HT1080 (cell line): ENCODE measurements at places on chromosomes 1 and 21. TPM values are rescaled to one million over a fixed set of nuclear protein-coding genes. Genes with fewer than 3 reads are reported as not detected.

Gene OPN3
- total RNA-seq, result 3.5 and 5.3 TPM in 2 replicates

Gene DIPK1A
- total RNA-seq, result 2.3 and 2.9 TPM in 2 replicates

Gene TSPAN2
- 0.59 and 1.1 TPM in 2 replicates for total RNA-seq

Gene MPZ
- total RNA-seq, result 1.4 and 2.2 TPM in 2 replicates

Gene INPP5B
- 18.1 and 21.8 TPM in 2 replicates for total RNA-seq

Gene RNPC3
- 4.1 and 7.4 TPM in 2 replicates for total RNA-seq

Gene SAMD11
- total RNA-seq, result 0.37 and 0.50 TPM in 2 replicates

Gene UQCRHL
- 12.4 and 31.0 TPM in 2 replicates for total RNA-seq

Gene NBPF6
- total RNA-seq, result not detected in 2 replicates

Gene BMP8B
- not detected in 2 replicates for total RNA-seq

Gene COA7
- total RNA-seq, result 16.1 and 22.2 TPM in 2 replicates

Gene CBR1
- total RNA-seq, result 230 and 338 TPM in 2 replicates

Gene SPRR2A
- total RNA-seq, result not detected in 2 replicates

Gene RNF186
- total RNA-seq, result not detected in 2 replicates

Gene OSCP1
- 1.4 and 1.8 TPM in 2 replicates for total RNA-seq

Gene FCGR3B
- total RNA-seq, result not detected in 2 replicates

Gene APOBEC4
- not detected in 2 replicates for total RNA-seq

Gene TEKT2
- not detected in 2 replicates for total RNA-seq

GRCh38 chr1:46039571-46040052 lies 92.8 kb downstream of the PIK3R3 start:
- peak; percentile 63 for DNase-seq

GRCh38 chr21:39519835-39520234 lies 68.1 kb downstream of the SH3BGR start:
- no peak for DNase-seq

GRCh38 chr1:66401244-66401643 lies 132.7 kb upstream of the SGIP1 start:
- no peak for DNase-seq

- no peak for DNase-seq
These were observed 17.3 kb upstream of the ZNF678 start for GRCh38 chr1:227546059-227546458.

- DNase-seq, result no peak
These were observed 20.0 kb downstream of the IL6R start for GRCh38 chr1:154425172-154425571.

GRCh38 chr1:219534991-219535390 lies 77.9 kb downstream of the ZC3H11B start:
- DNase-seq, result no peak

DNA sequence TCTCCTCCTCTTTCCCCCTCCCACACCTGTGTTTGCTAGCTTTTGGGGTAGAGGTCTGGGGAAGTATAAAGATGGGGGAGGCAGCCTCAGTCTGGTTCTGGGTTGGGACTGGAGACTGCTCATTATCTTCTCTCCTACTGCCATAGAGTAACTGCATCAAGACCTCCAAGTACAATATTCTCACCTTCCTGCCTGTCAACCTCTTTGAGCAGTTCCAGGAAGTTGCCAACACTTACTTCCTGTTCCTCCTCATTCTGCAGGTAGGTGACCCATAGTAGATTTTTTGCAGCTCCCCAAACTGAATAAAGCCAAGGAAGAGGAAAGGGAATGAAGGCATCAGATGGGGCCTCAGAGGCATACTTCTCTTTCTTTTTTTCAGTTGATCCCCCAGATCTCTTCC lies 5.3 kb downstream of the ATP8B2 start:
- no peak for DNase-seq

GRCh38 chr1:205532026-205532898 lies 27.8 kb downstream of the CDK18 start:
- DNase-seq, result no peak

GRCh38 chr1:210489491-210489890 lies 160.8 kb downstream of the HHAT start:
- no peak for DNase-seq

GRCh38 chr1:219990782-219991510 lies 55.4 kb downstream of the EPRS1 start:
- DNase-seq, result peak; percentile 18

- DNase-seq, result no peak
These were observed 17.7 kb upstream of the AGPAT3 start for GRCh38 chr21:43847301-43847700.

DNA sequence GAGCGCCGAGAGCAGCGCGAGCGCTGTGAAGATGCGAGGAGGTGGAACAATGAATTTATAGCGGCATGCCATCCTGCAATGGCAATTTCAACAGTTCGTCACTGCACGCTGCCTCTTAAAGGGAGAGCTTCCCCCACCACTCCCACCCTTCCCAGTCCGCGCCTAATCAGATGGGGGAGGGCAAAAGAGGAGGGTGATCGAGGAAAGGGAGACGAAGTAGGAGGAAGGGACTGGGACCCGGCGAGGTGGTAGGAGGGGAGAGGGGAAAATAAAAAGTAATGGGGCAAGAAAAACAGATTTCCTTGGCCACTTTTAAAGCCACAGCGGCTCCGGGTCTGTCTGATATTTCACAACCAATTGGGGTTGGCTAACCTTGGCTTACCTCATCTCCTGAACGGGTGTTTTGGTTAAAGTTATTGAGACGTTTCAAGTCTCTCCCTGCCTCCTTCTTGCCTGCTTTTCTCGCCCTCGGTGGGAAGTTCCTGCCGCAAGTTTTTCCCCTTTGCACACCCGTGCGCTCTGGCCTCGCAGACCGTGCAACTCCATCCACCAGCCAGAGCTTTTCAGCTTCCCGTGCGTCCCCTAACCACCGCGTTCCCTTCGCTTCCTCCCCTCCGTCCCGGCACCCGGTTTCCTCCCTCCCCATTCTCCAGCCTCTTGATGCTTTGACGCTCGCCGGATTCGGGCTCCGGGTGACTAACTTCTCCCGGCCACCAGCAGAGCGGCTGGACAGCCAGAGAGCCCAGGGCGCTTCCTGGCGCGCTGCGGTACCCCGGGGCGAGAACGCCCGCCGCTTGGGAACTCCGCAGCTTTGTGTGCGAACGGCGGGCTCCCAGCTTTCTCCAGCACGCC lies at the start of gene ADAMTS5:
Gene ADAMTS5, minus strand, starts transcription at position 27 of the 852 bp plus-strand sequence. CDS start 697 bp downstream, outside the sequence.
- no peak for DNase-seq

- no peak for DNase-seq
These were observed 8.4 kb upstream of the IVNS1ABP start for GRCh38 chr1:185325413-185325812.

- peak; percentile 82 for DNase-seq
These were observed 35.2 kb downstream of the DNASE2B start for GRCh38 chr1:84433258-84434080.

- no peak for DNase-seq
These were observed 404 bp upstream of the SCMH1 start for GRCh38 chr1:41242342-41243078.

DNA sequence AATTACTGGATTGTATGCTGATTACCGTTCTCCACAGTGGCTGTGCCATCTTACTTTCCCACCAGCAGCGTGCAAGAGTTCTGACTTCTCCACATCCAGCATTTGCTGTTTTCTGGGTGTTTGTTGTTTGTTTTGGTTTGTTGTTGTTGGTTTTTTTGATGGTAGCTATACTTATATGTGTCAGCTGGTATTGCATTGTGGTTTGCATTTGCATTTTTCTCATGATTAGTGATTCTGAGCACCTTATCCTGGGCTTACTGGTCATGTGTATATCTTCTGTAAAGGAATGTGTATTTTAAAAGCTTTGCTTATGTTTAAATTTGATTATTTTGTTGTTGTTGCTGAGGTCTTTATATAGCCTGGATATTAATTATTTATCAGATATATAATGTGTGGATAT lies 66.9 kb upstream of the MAP1LC3C start:
- no peak for DNase-seq

- DNase-seq, result peak; percentile 71
These were observed 721 bp downstream of the PBXIP1 start for GRCh38 chr1:154955039-154955717.

GRCh38 chr1:181911715-181912114 lies 149.8 kb downstream of the ZNF648 start:
- no peak for DNase-seq

GRCh38 chr1:153566414-153567371 lies 1.0 kb upstream of the S100A2 start:
- peak; percentile 99 for DNase-seq

- no peak for DNase-seq
These were observed 27.5 kb downstream of the UBASH3A start for GRCh38 chr21:42431196-42431595.

DNA sequence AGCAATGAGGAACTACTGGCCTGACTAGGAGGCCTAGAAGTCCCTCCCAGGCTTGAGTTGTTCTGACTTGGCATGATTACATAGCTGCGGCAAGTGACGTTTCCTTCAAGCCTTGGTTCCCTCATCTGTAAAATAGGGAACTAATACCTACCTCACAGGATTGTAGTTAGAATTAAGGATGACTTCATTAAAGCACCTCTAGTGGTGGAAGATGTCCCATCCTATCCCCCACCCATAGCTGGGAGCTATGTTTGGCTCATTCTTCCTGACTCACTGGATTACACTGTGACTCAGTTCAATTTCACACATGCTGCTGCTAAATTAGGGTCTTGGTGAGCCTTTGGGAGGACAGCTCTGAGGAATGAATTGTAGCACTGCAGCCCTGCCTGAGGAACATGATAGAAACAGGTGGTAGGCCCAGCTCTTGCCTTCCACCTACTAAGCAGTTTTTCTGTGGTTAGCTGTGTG lies 6.0 kb upstream of the SHISA4 start:
- peak; percentile 91 for DNase-seq

GRCh38 chr1:22075718-22076117 lies 23.2 kb downstream of the CDC42 start:
- DNase-seq, result no peak

GRCh38 chr1:222095606-222096475 lies 354.0 kb upstream of the DUSP10 start:
- peak; percentile 23 for DNase-seq

DNA sequence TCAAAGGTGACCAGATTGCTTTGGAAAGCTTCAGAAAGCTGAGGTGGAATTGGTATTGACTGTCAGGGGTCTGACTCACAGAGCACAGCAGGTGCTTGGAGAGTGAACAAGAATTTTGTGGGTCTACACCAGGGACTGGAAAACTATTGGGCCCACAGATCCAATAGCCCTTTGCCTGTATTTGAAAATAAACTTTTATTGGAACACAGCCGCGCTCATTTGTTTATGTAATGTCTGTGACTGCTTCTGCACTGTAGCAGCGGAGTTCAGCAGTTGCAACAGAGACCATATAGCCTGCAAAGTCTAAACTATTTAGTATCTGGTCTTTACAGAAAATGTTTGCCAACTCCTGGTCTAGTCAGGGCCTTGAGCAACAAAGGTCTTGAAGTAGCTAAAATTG lies 315.6 kb downstream of the NFIA start:
- DNase-seq, result peak; percentile 19

GRCh38 chr1:9281071-9281827 lies 11.4 kb upstream of the SPSB1 start:
- peak; percentile 59 for DNase-seq

DNA sequence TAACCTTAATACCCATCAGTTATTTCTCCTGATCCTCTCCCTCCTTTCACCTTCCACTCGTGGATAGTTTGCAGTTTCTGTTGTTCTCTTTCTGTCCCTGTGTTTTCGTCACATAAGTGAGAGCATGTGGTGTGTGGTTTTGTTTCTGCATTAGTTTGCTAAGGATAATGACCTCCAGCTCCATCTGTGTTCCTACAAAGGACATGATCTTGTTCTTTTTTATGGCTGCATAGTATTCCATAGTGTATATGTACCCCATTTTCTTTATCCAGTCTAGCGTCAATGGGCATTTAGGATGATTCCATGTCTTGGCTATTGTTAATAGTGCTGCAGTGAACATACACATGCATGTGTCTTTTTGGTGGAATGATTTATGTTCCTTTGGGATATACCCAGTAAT lies 36.6 kb upstream of the GPR25 start:
- DNase-seq, result no peak

DNA sequence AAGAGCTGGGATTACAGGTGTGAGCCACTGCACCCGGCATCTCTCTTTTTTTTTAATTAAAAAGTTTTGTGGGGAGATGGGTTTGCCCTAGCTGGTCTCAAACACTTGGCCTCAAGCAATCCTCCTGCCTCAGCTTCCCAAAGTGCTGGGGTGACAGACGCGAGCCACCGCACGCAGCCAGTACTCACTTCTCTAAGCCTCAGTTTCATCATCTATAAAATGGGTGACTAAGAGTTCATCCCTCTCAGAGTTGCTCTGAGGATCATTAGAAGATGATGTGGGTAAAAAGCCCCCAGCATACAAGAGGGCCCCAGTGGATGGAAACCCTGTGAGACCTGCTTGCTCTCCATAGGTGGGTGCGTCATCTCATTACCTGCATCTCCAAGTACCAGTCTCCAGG lies 2.5 kb upstream of the CATSPER4 start:
- no peak for DNase-seq

GRCh38 chr1:184153731-184154130 lies 102.2 kb downstream of the TSEN15 start:
- DNase-seq, result no peak

DNA sequence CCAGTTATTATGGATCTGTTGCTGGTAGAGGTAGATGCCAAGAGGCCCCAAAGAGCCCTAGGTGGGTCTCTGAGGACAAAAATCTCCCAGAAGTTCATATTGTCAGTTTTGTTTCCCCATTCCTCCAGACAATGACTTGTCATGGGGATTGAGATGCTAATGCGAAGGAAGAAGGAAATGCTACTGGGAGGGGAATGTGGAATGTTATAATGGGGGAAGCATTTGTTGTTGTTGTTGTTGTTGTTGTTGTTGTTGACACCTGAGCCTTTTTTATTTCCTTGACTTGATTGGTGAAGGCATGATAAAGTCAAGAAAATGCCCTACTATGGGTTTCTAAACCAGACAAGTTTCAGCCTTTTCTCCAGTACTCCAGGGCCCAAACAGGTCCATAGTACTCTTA lies 108.9 kb downstream of the BEND5 start:
- DNase-seq, result no peak

- no peak for DNase-seq
These were observed 47.1 kb upstream of the KCNE1 start for GRCh38 chr21:34559089-34559631.

GRCh38 chr1:8222789-8223188 lies 95.1 kb upstream of the SLC45A1 start:
- DNase-seq, result no peak

DNA sequence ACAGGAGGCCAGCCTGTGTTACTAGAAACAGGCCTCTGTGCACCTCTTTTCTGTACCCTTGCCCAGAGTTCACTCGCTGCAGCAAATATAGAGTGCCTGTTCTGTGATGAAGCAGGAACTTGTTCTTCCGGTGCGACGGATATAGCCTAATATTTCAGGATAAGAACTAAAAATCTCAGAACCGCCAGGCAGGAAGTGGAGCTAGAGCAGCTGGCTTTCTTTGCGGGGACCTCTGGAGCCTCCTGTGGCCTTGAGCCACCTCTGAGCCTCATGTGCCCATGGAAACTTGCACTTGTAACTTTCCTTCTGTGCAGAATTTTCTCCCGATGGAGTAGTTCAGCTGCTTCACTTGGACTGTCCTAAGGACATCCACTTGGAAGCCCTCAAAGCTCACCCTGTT lies 44.5 kb upstream of the VAMP3 start:
- DNase-seq, result no peak
